CD4-positive, alpha-beta T cell treated with Interleukin-6 at 100 ng/mL for 8 hours (primary cell): ENCODE measurements at places on chromosomes 4 and X.
A peak's percentile ranks its signal among the peaks of the same experiment; 100 is the strongest.

- no peak for DNase-seq
These were observed 10.1 kb downstream of the REELD1 start for GRCh38 chr4:146224326-146224966.

GRCh38 chrX:23804578-23804977, 21.6 kb downstream of the SAT1 start:
- no peak for DNase-seq

DNA sequence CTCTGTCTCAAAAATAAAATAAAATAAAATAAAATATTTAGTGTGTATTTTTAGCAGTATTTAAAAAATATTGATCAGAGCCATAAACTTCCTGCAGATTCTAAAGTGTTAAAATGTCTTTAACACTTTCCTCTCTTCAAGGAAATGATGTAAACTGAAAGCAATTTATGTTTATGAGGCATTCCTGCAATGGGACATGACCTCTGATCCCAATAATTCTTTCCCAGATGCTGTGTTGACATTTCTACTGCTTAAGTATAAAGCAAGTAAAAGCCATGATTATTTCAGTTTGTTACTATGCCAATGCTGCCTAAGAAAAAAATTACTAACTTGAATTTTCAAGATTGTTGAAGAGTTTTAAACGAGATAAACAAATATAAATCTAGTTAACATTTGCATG, 29.0 kb downstream of the COQ2 start:
- DNase-seq: no peak

DNA sequence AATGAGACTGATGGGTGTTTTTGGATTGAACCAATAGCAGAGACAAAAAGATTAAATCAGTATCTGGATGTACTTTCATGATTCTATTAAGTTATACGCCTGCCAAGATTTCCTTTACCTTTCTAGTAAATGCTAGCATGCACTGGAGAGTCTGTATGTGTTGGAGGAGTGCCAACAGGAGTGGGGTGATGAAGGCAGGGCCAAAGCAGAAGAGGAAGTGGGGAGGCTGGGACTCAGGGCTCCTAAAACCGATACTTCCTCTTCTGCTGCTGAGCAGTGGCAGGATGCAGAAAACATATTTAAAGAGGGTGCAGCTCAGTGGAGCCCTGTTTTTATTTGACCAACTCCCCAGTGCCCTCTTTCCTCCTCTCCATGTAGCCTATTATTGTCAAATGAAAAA, 5.6 kb downstream of the CYSLTR1 start:
- peak; percentile 78 for DNase-seq

- DNase-seq: no peak
These were observed 41.9 kb downstream of the WDR1 start for GRCh38 chr4:10074767-10075105.

GRCh38 chr4:22474636-22475310, 41.1 kb downstream of the ADGRA3 start:
- no peak for DNase-seq

GRCh38 chrX:123186801-123187200, 2.7 kb downstream of the GRIA3 start:
- no peak for DNase-seq

- peak; percentile 92 for DNase-seq
These were observed 10.1 kb upstream of the SASH3 start for GRCh38 chrX:129769467-129770154.

DNA sequence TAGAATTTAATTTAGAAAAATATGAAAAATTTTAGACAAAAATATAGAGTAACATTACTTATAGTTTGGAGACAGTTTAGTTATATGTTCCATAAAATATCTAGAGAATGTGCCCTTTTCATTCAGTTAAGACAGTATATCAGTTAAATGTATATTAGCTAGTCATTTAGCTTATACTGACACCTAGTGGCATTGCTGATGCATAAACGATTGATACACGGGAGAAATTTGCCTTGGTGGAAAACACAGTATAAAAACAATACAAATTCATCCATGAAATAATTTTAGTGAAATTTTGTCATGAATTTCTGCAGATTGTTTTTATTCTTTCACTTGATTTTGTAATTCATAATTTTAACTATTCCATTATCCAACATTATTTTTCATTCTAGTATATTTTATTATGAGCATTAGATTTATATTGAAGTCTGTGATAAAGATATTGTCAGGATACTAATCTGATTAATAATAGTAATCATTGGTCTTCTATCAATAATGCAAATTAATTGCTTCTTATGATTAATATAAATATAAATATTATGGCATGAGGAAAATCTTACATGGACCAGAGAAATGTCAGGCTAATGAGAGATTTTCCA, 219.0 kb downstream of the TLL1 start:
- no peak for DNase-seq

DNA sequence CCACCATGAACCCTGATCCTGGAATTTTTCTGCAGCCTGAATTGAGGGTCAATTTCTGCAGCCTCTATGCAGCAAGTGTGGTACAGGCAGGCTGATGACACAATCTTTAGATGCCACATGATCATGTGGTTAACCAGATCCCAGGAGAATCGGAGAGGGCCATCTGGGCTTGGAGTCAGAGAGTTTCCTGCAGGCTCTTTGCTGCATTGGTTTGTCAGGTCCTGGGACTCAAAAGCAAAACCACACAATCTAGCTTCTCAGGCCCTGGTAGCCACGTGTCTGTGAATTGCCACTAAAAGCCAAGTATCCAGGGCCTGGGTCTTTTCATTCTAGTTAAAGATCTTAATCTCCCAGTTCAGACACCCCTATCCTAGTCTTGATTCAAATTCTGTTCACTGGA, 464.5 kb downstream of the BCOR start:
- no peak for DNase-seq

- no peak for DNase-seq
These were observed 338.6 kb upstream of the MAGEB2 start for GRCh38 chrX:29876733-29877132.

GRCh38 chr4:186658657-186659056, 65.0 kb downstream of the FAT1 start:
- DNase-seq: no peak

DNA sequence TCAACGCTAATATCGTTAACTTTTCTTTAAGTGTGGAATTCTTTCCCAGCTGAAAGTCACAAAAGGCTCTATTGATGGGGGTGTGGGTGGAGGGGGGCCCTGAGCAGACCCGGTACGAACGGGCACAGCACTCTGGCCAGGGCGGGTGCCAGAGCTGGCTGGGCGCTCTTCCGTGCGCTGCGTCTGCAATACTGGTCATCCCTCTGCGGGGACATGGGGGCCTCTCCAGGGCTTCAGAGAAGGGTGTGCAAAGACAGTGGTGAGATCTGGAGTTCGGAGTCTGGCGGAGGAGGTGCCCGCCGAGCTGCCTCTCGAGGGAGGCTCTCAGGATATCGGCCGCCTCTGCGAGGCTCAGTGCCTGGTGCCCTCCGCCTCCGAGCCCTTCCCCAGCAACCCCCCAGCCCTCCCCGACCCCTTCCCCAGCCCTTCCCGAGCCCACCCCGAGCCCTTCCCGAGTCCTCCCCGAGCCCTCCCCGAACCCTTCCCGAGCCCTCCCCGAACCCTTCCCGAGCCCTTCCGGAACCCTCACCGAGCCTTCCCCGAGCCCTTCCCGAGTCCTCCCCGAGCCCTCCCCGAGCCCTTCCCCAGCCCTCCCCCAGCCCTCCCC, 34.3 kb downstream of the FGFRL1 start:
- no peak for DNase-seq

DNA sequence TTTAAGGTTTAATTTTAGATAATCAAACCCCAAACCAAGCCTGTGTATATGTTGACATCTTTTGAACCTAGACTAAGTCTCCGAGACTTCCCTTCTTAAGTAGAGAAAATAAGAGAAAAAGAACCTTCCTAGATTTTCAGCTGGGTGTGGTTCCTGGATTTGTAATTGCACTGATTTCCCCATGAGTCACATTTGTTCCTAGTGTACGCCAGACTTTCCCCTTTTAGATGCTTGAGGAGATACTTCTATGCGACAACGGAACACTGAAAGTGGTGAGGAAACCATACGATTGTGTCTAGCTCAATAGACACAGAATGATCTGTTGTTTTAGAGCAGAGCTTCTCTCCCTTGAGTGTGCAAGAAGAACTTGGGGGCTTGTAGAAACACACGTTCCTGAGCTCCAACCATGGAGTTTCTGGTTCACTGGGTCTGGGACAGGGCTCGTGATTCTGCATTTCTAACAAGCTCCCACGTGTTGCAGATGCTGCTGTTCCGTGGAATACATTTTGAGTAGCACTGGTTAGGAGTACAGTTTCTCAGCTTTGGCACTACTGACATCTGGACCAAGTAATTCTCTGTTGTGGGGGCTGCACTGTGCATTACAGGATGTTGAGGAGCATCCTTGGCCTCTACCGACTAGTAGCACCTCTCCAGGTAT, 87.1 kb downstream of the AMELX start:
- DNase-seq: no peak

DNA sequence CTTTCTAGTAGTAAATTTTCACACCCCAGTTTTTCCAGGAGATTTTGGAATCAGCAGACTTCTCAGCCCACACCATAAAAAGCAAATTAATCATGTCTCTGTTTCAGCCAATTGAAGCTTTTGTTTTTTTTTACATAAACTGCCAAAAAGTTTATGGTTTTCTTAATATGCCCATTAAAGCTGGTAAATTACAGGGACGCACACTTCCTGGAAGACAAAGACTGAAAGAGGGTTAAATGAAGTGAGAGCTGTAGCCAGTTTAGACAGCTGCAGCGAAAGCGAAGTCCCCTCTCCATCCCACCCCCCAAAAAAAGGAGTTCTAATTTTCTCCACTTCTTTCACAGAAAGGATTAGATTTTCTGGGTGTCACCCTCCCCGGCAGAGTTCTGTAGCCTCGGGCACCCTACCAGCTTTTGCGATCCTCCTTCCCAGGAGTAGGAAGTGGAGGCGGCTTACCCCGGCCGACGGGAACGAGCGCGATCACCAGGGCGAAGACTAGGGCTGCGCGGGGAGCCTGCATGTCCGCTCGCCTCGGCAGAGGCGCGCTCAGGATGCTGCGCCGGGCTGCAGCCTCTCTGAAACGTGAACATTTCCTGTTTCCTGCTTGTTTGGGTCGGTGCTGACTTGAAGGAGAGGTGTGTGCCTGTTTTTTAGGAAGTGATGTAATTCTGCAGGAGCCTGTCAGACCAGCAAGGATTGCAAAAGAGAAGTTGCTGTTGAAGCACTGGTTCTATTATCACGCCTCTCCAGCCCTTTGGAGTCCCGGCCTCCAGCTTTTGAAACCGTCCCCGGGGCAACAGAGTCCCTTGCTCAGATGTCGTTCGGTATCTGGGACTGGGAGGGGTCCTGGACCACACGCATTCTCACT, at the start of gene TMEM154:
TMEM154 (minus strand) TSS at position 584 of the 868 bp plus-strand sequence; CDS start at position 520, 64 bp downstream.
- DNase-seq: peak; percentile 82

GRCh38 chr4:93066749-93067148, 761.8 kb upstream of the ATOH1 start:
- DNase-seq: no peak

GRCh38 chr4:5003372-5003857, 15.8 kb downstream of the CYTL1 start:
- DNase-seq: no peak

- no peak for DNase-seq
These were observed 37.1 kb downstream of the PCDH10 start for GRCh38 chr4:133186210-133186609.

DNA sequence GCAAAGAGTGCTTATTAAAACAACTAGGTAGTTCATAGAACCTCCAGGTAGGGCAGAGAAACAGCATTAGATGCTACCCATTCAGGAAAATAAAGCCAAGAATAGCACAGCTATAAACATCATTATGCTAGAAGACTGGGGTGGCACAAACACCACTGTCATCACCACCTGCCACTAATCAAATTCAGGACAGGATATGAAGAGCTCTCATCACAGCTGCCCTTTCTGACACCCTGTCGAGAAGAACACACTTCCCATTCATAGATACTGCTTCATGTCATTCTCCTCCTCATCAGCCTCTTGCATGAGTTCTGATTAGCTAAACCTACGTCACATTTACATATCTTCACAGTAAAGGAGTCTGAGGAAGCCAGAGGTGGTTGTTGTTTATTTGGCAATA, 692.3 kb upstream of the HS3ST1 start:
- no peak for DNase-seq

- DNase-seq: no peak
These were observed 868.9 kb downstream of the PDHA2 start for GRCh38 chr4:96708766-96709165.

DNA sequence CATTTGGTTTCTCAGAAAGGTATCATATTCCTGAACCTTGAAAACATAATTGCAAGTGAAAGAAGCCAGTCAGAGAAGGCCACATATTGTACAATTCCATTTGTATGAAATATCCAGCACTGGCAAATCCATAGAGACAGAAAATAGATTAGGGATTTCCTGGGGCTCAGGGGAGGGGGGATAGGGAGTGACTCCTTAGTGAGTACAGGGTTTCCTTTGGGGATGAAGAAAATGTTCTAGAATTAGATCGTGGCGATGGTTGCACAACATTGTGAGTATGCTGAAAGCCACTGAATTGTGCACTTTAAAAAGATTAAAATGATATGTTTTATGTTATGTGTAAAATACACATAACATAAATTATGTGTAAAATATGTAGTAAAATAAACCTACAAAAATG, 10.3 kb downstream of the XPNPEP2 start:
- DNase-seq: no peak

DNA sequence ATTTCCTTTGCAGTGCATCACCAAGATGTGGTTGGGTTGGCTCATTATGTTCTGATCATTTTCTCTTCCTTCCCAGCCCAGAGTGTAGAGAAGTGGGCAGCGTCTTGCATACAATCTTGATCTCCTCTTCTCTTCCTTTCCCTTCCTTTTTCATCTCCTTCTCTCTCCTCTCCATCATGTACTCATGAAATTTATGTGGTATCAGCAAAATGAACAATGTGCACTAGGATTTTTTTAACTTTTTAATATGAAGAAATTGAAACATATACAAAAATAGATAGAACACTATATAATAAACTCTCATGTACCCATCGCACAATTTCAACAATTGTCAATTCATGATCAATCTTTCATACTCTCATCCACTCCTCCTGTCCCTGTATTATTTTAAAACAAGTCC, 593.5 kb downstream of the BCOR start:
- DNase-seq: no peak

- no peak for DNase-seq
These were observed 204.9 kb upstream of the GALNT7 start for GRCh38 chr4:172963498-172964294.

DNA sequence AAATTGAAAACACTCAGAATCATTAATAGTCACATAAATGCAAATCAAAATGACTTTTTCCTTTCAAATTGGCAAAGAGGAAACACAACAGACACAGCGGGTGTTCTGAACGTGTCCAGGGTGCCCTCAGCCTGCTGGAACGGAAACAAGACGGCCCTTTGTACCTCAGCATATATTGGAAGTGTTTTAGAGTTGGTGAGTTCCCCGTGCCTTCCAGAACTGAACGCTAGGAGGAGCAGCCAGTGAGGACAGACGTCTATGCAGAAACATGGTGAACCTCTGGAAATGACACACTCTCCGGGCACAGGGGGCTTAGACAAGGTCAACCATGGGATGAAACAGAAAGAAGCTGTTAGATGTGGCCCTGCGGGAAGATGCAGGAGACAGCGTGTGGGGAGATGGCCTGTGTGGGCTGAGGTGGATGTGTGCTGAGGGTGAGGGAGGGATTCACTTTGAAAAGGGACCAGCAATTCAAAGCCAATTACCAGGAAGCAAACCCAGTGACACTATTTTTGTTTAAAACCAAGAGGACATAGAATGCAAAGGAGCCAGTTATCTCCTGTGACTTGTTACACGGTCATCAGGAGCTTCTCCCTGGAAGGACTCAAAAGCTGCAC, 40.4 kb downstream of the RNF212 start:
- DNase-seq: peak; percentile 52
